ENCODE measurements at places on chromosomes 4 and X.

DNA sequence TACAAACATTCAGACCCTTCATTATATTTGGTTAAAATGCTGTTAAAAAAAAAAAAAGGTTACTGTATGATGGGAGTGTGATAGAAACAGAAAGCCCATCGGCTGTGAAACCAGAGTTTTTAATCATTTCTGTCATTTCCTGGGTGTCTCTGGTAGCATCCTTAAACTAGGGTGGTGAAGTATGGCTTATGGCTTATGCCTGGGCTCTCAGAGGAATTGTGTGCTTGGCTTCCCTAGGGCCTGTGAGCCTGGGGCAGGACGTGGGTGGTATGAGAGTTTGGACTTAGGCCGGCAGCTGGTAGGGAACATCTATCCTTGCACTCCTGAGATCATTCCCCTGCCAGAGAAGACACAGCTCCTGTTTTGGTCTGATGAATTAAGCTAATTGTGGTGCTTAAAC lies 52.2 kb downstream of the DCUN1D4 start:
- no peak for DNase-seq

DNA sequence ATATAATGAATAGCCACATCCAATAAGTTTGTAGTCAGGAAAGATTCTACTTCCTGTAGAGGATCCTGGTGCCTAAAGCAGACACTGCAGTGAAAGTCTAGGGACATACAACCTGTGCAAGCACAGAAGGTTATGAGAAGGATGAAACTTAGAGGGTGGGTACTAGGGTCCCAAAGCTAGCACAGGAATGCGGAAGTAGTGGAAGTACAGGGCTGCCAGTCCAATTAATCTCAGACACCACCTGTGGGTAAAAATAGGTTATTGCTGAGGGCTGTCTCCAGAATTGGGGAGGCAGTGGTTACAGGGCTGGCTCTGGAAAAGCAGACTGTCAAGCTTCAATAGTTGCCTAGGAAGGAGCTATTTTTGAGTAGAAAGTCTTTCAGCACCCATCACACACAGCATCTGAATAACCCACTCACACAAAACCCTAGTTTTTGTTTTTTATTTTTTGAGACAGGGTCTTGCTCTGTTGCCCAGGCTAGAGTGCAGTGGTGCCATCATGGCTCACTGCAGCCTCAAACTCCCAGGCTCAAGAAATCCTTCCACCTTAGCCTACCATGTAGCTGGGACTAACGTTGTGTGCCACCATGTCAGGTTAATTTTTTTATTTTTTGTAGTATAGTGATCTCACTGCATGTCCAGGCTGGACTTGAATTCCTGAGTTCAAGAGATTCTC lies 50.8 kb upstream of the ELF2 start:
- no peak for DNase-seq

DNA sequence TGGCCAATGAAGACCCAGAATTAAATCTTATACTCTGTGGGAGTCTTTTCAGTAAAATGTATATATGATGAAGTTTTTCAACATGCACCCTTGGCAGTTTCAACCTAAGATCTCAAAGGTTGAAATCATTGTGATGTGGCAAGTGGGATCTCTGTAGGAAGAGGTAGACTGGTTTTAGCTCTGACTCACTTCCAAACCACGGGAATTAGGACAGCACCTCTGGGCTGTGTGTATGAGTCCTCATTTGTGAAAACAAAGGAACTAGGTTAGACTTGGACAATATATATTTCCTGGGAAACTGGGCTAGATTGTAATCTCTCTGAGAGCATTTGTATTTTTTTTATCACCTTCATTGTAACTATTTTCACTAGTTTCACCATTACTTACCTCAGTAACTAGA lies 333.0 kb downstream of the ADGRL3 start:
- DNase-seq: no peak

DNA sequence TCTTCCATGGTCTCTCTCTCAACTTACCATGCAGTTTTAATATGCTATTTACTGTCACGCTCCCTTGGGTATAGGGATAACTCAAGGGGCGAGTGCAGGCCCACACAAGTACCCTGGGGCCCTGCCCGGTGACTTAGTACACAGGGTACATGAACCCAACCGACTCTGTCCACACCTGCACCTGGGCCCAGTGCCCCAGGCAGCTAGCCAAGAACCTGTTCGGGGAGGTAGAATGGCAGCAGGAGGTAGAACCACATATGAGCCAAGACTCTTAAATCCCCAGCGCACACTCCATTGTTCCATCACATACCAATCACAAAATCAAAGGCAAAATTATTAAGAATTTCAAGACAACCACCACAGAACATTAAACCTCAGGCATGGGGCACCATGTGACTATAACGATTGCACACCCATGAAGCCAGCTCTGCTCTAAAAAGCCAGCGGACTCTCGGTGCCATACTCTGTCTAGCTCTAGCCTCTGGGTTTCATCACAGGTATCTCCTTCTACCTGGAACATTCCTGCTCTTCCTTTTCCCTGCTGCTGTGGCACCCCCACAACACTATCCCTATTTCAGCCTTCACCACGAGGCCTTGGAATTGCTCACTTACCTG lies 14.6 kb downstream of the PHF8 start:
- no peak for DNase-seq

DNA sequence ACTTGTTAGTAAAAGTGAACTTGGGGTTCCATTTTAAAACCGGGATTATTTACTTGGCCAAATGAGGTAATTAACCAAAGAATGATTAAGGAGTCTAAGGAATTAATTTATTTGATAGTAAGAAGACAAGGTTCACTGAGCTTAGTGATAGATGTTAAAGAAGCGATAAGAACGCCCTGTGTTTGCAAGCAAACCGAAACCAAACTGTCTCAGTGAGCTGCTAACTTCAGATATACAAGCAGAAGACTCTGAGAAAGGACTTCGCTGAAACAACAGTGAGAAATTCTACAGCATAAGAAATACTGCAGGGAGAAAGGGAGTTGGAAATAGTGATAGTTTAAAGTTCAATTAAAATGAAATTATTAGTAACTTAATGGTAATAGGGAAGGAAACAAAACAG lies 37.6 kb upstream of the SHISA3 start:
- DNase-seq: no peak

GRCh38 chrX:16487620-16488385 lies 162.2 kb upstream of the S100G start:
- no peak for DNase-seq

GRCh38 chrX:133654811-133655210 lies 239.5 kb upstream of the GPC4 start:
- DNase-seq: peak; percentile 83

All from inflammatory macrophage treated with lipopolysaccharide for 4 hours (primary cell).